Stimulated activated CD4-positive, alpha-beta T cell treated with anti-CD3 and anti-CD28 coated beads, Interleukin-2, amount 100 ng/mL, for 48 hours (primary cell): ENCODE measurements at places on chromosomes 16 and 17.

GRCh38 chr17:59695945-59696681, 11.1 kb downstream of the PTRH2 start:
- no peak for DNase-seq

DNA sequence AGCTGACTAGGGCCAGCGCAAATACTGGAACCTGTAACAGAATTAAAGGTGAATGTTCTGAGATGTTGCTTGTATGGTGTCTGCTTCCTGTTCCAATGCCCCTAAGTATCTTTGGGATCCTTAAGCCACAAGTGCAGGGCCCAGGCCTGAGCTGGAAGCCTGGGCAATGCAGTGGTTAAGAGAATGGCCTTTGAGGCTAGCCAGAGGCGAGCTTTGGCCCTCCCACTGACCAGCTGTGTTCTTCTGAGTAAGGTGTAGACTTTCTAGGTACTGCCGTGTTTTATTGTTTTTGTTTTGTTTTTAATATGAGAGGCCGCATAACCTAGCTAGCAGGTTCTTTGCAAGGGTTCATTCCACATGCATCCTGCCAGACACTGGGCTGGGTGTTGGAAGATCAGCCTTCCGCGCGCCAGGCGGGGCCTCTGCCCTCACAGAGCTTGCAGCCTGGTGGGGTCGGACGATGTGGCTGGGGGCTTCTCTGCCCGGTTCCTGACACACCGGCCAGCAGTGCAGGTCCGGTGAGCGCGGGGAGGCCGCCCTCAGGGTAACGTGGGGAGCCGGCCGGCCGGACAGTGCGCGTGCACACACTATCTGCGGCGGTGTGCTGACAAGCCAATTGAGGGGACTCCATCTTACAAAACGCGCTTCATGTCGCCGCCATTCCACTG, 551 bp upstream of the MLX start:
- no peak for DNase-seq

GRCh38 chr17:1960545-1960912, 64.6 kb downstream of the RTN4RL1 start:
- no peak for DNase-seq

DNA sequence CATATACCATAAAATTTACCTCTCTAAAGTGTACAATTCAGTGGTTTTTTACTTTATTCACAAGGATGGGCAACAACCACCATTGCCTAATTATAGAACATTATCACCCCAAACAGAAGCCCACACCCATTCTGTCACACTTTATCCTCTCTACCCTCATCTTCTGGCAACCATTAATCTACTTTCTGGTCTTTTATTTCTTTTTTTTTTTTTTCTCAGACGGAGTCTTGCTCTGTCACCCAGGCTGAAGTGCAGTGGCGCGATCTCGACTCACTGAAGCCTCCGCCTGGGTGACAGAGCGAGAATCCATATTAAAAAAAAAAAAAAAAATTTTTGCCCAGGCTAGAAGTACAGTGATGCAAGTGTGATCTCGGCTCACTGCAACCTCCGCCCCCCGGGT, 90.7 kb upstream of the CLEC18B start:
- no peak for DNase-seq

- DNase-seq = no peak
Observed at GRCh38 chr16:12588510-12588909, 215.2 kb downstream of the CPPED1 start.

- DNase-seq = no peak
Observed at GRCh38 chr16:29804455-29805231, 1.7 kb upstream of the MAZ start.

GRCh38 chr17:45070001-45070400, 8.9 kb downstream of the NMT1 start:
- no peak for DNase-seq

- peak; percentile 42 for DNase-seq
Observed at GRCh38 chr17:82859431-82860403, 19.9 kb upstream of the ZNF750 start.

DNA sequence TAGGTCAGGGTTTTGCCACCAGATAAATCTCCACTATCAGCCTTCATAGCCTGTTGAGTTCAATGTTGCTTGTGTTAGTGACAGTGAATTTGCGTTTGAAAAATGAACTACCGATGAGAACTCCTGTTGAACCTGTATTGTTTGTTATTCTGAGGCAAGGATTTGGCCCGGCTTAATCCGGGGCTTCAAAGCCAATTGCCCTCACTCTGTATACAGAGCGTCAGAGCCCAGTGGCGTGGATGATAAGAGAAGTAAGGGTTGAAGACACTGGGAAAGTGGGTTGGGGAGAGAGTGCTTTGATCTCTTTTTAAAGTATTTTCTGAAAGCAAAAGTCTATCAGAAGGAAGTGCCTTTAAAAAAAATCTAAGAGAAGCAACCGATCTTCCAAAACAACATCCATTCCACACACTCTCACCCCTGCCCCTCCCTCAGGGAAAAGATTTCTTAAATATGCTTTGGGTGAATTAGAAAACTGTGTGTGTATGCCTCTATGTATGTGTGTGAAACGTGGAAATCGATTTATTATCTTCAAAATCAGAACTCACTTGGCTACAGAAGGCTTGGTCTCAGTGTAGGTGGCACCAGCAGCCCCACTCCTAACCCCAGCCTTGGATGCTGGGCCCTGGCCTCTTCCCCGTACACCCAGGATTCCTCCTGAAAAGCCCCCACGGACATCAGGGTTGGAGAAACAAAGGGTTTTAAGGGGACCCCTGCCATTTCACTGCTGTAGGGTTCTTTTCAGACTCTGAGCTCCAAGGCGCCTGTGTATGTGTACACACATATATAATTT, 8.8 kb downstream of the TBX4 start:
- no peak for DNase-seq

GRCh38 chr17:546456-546855, 168.2 kb downstream of the VPS53 start:
- no peak for DNase-seq

GRCh38 chr17:75181608-75182318, 996 bp downstream of the SUMO2 start:
- DNase-seq = peak; percentile 14

- DNase-seq = no peak
Observed at GRCh38 chr17:47630614-47631013, 19.1 kb upstream of the KPNB1 start.

- DNase-seq = peak; percentile 52
Observed at GRCh38 chr17:56891751-56892150, 22.1 kb downstream of the TRIM25 start.

GRCh38 chr16:23874613-23875294, 39.0 kb downstream of the PRKCB start:
- DNase-seq = no peak

GRCh38 chr17:45116434-45117016, 15.8 kb downstream of the PLCD3 start:
- no peak for DNase-seq

DNA sequence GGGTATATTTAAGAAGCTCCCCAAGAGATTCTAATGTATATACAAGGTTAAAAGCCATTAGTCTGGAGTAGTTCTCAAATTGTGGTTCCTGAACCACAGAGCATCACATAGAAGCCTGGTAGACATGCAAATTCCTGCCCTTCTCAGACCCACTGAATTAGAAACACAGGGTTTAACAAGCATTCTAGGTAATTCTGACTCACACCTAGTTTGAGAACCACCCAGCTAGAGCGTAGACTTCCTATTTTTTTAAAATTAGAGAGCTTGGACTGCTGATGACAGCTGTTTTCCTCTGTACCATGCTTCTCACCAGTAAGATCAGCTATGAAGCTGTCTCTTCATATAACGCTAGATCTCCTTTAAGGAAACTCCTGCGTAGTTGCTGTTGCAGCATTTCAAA, 50.6 kb downstream of the HS3ST3B1 start:
- DNase-seq = no peak

- no peak for DNase-seq
Observed at GRCh38 chr16:82134846-82135245, 35.2 kb downstream of the MPHOSPH6 start.

- no peak for DNase-seq
Observed at GRCh38 chr17:45995627-45996270, 3.3 kb upstream of the STH start.

GRCh38 chr17:59357929-59358328, 26.5 kb downstream of the YPEL2 start:
- DNase-seq = no peak

DNA sequence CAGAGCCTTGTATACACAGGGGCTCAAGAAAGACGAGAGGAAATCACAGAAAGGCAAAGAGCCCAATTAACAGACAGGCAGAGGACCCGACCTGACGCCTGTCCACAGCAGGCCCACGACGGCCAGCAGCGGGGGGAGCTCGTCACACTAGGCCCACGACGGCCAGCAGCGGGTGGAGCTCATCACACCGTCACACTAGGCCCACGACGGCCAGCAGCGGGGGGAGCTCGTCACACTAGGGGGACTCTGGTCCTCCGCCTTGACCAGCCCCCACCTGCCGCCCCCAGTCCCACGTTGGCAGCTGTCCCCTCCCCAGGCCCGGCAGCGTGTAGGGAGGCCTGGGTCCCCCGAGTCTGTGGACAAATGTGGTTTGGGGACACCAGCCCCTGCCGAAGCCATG, 23.7 kb upstream of the GNG13 start:
- no peak for DNase-seq

DNA sequence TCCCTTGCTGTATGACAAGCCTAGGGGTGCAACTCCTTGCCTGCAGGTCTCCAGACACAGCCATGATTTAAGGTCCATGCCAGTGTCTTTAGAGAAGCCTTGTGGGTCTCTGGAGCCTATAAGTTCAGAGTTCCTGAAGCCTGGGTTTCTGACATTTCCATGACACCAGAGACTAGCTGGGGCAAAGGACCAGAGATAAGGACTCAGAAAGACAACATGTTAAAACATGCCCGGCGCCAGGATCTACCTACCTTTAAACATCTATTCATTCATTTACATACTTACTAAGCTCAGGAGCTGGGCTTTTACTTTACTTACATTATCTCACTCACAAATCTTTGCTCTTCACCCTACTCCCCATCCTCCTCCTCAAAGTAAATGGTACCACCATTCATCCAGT, 1.5 kb downstream of the MRPL27 start:
- DNase-seq = no peak

DNA sequence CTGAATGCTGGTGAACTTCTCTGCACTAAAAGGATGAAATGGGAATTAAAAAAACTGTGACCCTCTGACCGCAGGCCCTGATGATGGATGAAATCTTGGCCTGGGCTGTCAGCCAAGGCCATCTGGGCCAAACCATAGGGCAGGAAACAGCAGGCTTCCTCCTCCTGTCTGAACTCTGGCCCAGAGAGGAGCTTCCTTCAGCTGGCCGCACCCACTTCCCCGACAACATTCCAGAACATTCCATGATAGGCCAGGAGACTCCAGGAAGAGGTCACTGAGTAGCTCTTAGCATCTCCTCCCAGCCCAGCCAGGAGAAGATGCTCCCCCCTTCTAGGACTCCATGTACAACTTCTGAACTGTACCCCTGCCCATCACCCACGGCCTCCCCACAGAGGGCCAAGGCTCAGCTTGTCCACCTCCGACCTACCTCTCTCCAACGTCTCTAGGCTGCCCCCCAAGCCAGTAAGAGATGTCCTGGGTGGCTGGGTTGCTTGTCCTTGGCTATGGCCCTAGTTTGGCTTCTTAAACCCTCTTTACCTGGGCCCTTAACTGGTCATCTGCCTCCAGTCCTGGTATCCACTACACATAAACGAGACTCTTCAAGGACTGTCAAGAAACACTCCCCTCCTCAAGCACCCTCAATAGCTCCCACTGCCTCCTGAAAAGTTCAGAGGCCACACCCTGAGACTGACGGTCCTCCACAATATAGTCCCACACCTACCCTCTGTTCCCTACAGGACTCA, 1.7 kb downstream of the RPH3AL start:
- DNase-seq = no peak

GRCh38 chr17:4827399-4827798, 5.7 kb upstream of the MINK1 start:
- no peak for DNase-seq

- no peak for DNase-seq
Observed at GRCh38 chr16:3562914-3563480, 14.2 kb downstream of the NLRC3 start.

GRCh38 chr17:15418781-15419180, 48.6 kb downstream of the CDRT4 start:
- DNase-seq = no peak

- DNase-seq = no peak
Observed at GRCh38 chr17:378068-378467, 25.5 kb upstream of the RPH3AL start.

GRCh38 chr17:58291246-58291645, 10.5 kb upstream of the MPO start:
- no peak for DNase-seq

DNA sequence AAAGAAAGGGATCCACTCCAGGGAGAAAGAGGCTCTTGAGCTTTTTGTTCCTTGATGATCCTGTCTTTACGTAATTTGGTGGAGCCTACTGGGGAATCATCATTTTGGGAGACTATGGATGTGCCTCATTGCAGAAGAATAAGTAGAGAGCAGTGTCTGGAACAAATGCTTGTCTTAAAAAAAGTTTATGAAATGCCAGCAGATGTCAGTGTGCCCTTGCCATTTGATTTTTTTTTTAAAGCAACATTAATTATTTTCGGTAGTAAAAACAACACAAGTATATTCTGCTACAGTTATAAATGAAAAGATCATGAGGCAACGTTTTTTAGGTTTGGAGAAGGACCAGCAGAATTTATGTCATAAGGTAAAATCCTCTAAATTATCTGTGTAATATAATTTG, 934.8 kb upstream of the EEF2KMT start:
- no peak for DNase-seq

- no peak for DNase-seq
Observed at GRCh38 chr16:53058882-53059281, 4.1 kb downstream of the CHD9 start.

DNA sequence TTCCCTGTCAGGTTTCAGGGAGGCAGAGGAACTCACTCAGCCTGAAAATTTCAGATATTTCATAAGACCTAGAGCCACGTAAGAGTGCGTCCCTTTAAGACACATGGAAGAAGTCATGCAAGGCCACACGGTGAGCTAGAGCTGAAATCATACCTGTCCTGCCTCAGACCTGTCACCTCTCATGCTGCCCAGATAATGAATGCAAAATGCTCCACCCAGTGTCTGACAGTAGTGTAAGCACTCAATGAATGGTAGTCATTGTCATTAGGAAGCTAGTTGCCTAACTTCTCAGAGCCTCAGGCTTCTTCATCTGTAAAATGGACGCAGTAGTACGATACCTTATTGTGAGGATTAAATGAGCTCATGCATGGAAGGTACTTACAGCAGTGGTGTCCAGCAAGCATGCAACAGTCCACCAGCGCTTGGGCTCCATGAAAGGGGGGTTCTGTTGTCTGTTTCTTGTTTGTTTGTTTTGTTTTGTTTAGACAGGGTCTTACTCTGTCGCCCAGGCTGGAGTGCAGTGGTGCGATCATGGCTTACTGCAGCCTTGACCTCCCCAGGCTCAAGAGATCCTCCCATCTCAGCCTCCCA, 60.7 kb downstream of the WSB1 start:
- DNase-seq = no peak
